ENCODE measurements at places on chromosomes 1 and 21.

- no peak for DNase-seq
Observed at GRCh38 chr21:46039891-46040660, 57.8 kb upstream of the COL6A2 start.

GRCh38 chr1:107479865-107480350 lies 339.1 kb downstream of the NTNG1 start:
- no peak for DNase-seq

GRCh38 chr1:193211539-193211938 lies 25.1 kb upstream of the B3GALT2 start:
- DNase-seq = no peak

GRCh38 chr1:111204983-111205713 lies 4.7 kb upstream of the DENND2D start:
- DNase-seq = no peak

- DNase-seq = peak; percentile 63
Observed at GRCh38 chr1:173122958-173123852, 72.5 kb upstream of the TNFSF18 start.

DNA sequence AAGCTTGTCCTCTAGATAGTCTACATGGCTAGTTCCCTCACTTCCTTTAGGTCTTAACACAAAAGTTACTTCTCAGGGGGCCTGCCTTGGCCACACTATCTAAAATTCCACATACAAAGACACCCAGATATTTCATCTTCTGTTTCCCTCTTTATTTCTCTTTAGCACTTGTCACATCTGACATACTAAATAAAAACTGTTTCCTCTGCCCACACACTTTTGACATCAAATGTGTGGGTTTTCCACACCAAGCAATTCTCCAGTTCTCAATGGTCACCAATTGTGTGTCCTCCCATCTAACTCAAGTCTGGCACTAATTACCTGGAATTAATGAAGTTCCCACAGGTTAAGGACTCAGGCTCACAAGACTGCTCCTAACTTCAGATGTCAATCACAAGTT lies 25.5 kb upstream of the CFAP126 start:
- no peak for DNase-seq

- peak; percentile 53 for DNase-seq
Observed at GRCh38 chr1:207298636-207299398, 22.7 kb upstream of the CD55 start.

GRCh38 chr1:16090076-16090826 lies 16.8 kb upstream of the FAM131C start:
- no peak for DNase-seq

DNA sequence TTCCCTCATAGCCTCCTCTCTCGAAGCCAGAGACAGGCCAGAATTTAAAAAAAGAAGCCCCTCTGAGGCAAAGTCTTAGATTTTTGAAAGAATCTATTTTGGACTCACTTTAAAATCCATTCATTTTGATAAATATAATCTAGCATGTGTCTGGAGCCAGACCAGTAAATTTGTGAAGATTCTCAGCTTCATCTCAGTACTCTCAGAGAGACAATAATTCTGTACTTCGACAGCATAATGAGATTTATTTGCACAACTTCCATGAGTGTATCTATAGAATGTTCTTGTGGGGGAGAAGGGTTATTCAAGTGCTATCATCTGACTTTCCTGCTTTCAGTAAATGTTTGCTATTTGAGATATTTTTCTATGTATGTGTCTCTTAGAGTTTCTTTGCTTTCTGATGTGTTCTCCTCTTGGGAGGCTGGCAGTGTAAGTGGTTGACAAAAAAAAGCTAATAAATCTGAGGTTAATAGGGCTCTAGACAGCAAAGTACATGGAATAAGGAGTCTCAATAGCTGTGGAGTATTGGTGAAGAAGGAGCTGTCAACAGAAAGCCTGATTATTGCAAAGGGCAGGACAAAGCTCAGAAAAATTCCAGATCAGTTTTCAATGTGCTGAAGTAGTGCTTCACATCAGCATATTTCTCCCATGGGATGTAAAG lies 223.0 kb downstream of the PTBP2 start:
- no peak for DNase-seq

DNA sequence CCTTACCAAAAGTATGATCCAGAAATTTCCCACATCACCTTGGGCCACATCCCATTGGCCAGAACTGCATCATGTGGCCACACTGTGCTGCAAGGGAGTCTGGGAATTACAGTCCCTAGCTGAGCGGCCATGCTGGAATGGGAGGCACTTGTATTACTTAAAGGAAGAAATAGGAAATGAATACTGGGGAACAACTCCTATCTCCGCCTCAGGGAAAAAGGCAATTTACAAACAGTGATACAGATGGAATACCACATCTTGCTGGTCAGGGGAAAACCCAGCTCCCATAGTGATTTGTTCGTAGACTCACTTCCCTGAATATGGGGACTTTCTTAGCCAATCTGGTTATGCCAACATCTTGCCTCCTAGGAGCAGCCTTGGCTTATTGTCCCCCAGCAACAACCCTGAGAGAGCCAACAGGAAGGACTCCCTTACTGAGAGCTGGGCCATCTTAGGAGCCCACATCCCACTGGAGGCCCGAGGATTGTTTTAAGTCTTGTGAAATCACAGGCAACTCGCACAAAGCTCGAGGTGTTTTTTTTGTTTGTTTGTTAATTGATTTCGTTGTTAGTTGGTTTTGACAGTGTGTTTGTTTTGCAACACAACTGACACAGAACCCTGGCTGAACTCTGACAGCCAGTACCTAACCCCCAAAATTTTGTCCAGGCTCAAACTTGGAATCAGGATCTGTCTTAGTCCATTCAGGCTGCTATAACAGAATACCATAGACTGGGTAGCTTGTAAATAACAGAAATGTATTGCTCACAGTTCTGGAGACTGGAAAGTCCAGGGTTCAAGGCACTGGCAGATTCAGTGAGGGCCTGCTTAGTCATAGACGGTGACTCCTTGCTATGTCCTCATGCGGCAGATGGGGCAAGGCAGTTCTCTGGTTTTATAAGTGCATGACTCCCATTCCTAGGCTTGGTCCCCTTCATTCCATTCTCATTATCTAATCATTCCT lies 14.9 kb downstream of the CDA start:
- no peak for DNase-seq

Measured in lung microvascular endothelial cell (primary cell).